ENCODE measurements at places on chromosomes 5 and 9.
A peak's percentile ranks its signal among the peaks of the same experiment; 100 is the strongest.

- no peak for DNase-seq
Measured at GRCh38 chr9:3916984-3917383, 382.9 kb downstream of the GLIS3 start.

- DNase-seq: no peak
Measured at GRCh38 chr9:104258296-104259011, 164.3 kb downstream of the SMC2 start.

DNA sequence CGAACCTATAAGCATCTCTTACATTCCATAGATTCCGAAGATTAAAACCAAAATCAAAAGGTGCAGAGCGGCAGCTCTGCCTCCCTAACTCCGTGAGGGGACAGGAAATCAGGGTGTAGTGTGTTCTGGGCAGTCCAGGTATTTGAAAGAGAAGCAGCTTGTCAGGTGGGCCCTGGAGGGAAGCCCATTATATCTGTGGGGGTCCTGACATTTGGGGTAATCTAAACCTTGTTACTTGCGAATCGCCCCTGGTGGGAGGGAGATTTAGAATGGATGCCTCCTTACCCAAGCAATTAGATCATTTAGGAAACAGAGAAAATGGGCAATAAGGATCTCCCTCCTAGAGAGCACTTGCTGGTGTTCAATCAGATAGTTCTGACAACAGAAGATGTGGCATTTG is 126.9 kb downstream of the EFNA5 start:
- no peak for DNase-seq

GRCh38 chr5:13325765-13326164 is 618.7 kb downstream of the DNAH5 start:
- DNase-seq: no peak

GRCh38 chr9:115024925-115025535 is 92.9 kb downstream of the TNC start:
- DNase-seq: no peak

DNA sequence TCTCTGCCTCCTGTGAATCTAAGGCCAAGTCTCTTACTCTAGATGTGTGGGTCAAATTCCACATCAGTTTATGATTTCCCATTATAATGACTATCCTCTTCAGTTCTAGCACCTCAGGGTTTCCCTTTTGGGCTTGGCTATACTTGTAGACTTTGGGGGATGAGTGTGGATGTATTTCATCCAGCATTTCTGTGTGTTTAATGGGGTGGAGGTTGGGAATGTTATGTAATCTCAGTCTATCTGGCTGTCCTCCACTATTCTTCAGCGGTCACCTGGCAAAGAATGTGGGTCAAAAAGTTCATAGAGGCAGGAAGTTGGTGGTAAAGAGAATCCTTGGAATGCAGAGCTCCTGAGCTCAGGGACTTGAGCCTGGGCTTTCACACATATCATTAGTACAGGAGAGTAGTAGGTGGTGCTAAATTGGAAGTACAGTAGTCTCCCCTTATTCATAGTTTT is 64.9 kb downstream of the CFAP95 start:
- DNase-seq: no peak

DNA sequence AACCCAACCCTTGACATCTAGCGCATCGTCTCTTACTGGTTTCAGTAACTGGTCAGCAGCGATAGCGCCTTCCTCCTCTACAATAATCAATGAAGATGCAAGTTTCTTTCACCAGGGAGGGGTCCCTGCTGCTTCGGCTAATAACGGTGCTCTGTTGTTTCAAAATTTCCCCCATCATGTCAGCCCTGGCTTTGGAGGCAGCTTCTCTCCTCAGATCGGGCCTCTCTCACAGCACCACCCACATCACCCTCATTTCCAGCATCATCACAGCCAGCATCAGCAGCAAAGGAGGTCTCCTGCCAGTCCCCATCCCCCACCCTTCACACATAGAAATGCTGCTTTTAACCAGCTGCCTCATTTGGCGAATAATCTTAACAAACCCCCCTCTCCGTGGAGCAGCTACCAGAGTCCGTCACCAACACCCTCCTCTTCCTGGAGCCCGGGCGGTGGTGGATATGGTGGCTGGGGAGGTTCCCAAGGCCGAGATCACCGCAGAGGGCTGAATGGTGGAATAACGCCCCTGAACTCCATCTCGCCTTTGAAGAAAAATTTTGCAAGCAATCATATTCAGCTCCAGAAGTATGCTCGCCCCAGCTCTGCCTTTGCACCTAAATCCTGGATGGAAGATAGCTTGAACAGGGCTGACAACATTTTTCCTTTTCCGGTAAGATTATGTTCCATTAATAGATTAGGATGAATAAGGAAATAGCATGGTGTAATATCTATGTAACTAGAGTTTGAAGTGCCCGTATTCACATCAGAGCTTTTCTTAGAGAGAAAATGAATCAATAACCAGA is 2.2 kb downstream of the CPEB4 start:
- no peak for DNase-seq

DNA sequence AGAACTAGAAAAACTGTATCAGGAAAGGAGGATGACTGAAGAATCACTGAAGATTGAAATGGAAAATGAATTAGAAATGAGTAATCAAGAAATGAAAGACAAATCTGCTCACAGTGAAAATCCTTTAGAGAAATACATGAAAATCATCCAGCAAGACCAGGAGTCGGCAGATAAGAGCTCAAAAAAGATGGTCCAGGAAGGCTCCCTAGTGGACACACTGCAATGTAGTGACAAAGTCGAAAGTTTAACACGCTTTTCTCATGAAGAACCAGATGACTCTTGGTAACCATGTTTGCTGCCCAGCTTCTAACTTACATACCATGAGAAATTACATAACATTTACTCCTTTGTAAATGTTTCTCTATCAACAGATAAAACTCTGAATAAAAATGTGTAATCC is 37.1 kb downstream of the CPLANE1 start:
- DNase-seq: no peak

- DNase-seq: no peak
Measured at GRCh38 chr5:65102976-65103711, 334.4 kb downstream of the CWC27 start.

GRCh38 chr9:136103651-136104487 is 8.8 kb upstream of the NACC2 start:
- no peak for DNase-seq

GRCh38 chr9:115098226-115098965 is 19.6 kb downstream of the TNC start:
- no peak for DNase-seq

DNA sequence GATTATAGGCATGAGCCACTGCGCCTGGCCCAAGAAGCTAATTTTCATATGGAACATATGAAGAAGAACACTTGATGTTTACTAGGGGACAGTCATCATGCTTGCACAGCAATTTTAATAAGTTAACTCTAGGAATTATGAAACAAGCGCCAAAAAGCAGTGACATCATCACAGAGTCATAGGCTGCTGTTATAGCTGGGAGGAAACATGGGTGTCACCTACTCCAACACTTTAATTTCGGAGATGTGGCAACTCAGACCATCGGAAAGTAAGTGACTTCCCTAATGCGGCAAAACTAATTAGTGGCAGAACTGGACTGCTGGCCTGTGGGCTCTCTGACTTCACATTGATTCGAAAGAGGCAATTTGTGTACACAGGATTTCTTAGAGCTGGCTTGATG is 38.1 kb upstream of the EQTN start:
- DNase-seq: no peak

DNA sequence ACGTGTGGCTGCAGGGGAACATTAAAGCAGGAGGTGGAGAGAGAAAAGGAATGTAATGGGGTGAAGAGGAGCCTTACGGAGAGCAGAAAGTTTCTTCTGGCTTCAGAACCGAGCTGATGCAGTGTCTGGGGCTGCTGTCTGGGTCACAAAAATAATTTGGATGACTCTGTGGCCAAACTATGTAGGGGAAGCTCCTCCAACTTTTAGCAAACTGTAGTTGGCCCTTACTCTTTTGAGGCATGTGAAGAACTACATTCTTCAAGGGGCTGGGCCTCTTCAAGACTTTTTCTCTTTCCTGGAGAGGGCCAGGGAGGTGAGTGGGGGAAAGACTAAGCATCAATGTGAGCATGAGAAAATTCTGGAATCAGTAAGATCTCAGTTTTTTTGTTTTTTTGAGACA is 31.9 kb upstream of the SPARC start:
- no peak for DNase-seq

GRCh38 chr9:116877072-116877471 is 190.0 kb downstream of the TRIM32 start:
- DNase-seq: no peak

GRCh38 chr9:13911473-13911872 is 402.5 kb downstream of the NFIB start:
- DNase-seq: no peak

DNA sequence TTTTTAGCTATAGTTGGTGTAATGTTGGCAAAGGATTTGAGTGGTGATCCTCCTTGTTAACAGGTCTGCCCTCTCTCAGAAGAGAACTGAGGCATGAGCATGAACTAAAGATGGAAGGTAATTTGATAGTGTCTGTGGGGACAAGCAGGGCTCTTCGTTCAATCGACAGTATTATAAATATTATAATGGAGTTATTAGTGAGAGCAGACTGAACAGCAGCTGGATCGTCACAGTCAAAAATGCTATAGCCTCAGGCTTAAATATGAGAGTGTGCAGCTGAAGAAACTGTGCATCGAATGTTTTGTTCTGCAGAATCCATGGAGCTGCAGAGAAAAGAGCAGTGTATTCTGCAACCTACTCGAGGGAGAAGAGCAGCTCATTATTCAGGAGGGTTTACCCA is 757.3 kb downstream of the DNAH5 start:
- no peak for DNase-seq

GRCh38 chr9:28848671-28849070 is 1275.4 kb upstream of the C9orf72 start:
- DNase-seq: no peak

DNA sequence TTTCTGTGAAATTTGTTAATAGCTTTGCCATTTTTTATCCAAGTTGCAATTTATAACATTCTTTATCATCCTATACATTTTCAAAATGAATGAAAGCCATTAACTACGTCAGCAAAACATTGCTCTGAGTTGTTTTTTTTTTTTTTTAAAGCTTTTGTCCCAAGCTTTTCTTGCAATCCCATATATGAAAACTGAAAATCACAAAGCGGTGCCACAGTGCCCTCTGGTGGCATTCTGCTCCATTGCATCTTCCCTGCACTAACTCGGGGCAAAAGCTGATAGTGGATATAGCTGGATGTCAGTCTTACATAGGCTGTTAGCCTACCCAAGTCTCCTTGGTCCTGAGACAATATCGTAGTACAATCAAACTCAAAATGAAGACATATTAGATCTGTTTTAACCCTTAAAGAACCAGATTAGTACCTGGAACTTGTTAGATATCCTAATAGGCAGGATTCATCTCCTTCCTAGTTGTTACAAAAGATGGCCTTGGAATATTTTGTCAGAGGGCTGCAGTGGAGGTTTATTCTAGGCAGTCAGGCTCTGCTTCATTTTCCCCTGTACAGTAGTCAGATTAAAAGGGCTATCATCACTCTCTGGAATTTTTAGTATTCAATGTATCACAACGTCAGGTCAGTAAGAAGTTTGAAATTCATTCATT is 669.9 kb downstream of the PTPRD start:
- DNase-seq: peak; percentile 84
